ENCODE measurements at places on chromosomes 13 and 19.

GRCh38 chr19:28874742-28875141 is 338.2 kb downstream of the UQCRFS1 start:
- no peak for DNase-seq

GRCh38 chr19:29927944-29928625 is 14.0 kb upstream of the URI1 start:
- no peak for DNase-seq

DNA sequence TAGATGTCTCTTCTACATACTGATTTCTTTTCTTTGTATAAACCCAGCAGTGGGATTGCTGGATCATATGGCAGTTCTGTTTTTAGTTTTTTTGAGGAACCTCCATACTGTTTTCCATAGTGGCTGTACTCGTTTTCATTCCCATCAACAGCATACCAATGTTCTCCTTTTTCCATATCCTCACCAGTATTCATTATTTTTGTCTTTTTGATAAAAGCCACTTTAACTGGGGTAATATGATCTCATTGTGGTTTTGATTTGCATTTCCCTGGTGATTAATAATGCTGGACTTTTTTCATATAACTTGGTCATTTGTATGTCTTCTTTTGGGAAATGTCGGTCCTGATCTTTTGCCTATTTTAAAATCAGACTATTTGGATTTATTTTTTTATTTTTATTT is 108.5 kb downstream of the PAN3 start:
- no peak for DNase-seq

DNA sequence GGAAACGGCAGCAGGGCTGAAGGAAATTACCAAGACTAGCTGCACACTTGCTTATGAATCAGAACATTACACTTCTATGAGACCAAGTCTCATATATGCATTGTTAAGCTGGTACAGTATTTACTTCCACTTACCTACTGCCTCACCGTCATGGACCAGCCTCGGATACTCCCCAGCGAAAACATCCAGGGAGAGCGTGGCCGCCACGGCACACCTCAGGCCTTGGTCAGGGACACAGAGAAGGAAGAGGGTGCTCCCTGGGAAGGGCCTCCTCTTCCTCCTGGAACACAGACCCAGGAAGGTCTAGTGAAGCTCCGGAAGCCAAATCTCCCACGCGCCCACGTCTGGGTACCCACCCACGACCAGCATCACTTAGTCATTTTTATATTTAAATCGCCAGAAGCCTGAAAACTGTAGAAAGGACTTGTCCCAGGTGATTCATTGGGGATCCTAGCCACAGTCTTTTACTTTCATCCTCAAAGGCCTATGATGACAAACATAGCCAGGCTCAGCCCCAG is 24.4 kb upstream of the MTIF3 start:
- no peak for DNase-seq

DNA sequence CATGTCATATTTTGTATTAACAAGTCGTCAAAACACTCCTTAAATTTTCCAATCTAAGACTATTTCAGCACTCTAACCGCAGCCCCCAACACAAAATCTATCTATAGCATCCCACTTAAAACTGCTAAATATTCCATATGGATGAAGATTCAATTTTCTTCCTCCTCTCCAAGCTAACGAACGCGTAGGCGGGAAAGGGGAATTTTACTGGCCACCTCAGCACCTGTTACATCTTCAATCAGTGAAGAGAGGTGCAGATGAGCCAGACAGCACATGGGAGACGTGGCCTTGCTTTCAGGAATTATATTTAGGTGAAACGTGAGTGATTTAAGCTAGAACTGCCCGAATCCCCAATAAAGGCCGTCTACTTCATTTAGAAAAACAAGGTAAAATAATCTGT is 1.1 kb downstream of the RBM26 start:
- no peak for DNase-seq

- DNase-seq: no peak
Observed at GRCh38 chr13:108267347-108267746, 2.2 kb upstream of the TNFSF13B start.
